Activated naive CD8-positive, alpha-beta T cell treated with anti-CD3 and anti-CD28 coated beads, Interleukin-2, amount 50 U/mL, for 16 hours (primary cell): ENCODE measurements at places on chromosomes 1 and 21.

GRCh38 chr1:200316148-200316803, 93.6 kb downstream of the ZNF281 start:
- DNase-seq, result no peak

GRCh38 chr1:91148641-91149069, 126.8 kb upstream of the ZNF644 start:
- DNase-seq, result no peak

DNA sequence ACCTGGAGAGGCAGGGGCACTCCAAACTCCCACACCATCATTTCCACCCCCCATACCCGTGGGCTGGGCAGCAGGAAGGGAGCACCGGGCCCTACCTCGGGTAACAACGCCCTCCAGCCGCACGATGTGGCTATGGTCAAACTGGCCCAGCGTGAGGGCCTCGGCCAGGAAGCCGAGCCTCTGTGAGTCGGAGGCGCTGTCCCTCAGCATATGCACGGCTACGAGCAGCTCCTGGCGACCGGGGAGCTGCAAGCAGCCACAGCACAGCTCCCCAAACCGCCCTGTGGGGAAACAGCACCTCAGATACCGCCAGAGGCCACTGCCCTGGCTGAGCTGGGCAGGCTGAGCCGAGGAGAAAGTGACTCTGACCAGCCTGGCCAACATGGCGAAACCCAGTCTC, 29.2 kb downstream of the CDCA8 start:
- no peak for DNase-seq

- DNase-seq, result peak; percentile 59
Observed at GRCh38 chr1:12619792-12620487, 1.9 kb upstream of the DHRS3 start.

GRCh38 chr21:21286170-21286798, 288.1 kb downstream of the NCAM2 start:
- DNase-seq, result no peak

DNA sequence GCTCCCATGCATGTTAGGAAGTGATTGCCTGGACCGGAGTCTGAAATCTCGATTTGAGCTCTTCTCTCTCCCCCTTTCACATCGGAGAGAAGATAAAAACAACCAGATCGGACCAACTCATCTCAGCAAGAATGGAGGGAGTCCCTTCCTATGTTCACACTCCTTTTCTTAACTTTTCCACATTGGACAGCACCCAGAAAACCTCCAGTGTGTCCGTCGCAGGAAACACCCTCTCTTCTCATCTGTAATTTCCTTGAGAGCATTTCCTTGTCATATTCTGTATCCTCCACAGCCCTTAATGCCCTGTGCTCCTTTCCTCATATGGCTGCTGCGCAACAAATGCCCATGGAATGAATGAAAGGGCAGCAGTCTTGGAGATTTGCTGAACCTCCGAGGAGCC, 1.5 kb upstream of the TDRD10 start:
- DNase-seq, result no peak

- DNase-seq, result no peak
Observed at GRCh38 chr1:86646256-86646655, 58.1 kb upstream of the SH3GLB1 start.

- DNase-seq, result no peak
Observed at GRCh38 chr1:113983391-113983790, 4.1 kb downstream of the OLFML3 start.

DNA sequence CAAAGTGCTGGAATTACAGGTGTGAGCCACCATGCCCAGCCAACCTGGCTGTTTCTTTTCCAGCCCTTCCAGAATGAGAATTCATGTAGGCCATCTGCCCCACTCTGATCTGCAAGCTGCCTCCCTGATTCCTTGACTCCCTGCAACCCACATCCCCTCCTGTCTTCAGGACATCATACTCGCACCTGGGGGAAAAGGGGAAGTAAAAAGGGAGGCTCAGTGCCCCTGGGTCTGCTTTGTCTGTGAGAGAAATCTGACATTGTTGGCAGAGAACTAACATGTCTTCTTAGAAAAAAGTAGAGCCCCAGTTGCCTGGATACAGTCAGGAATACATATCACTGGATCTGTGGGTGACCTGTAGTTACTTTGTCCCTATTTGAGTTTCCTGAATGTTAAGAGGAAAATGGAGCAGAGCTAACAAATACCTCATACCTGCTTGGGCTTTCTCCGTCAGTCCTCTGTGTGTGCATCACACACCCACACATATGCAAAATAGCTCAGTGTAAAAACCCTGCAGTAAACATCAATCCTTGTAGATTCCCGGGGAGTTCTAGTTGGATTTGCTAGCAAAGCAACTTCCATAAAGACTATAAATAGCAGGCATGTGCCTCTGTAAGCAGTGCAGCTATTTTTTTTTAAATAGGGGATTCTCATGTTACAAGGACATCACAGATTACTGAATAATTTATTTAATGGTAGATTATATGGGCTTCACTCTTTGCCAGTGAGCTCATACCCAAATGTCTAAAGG, 62.9 kb downstream of the TEX35 start:
- no peak for DNase-seq

- DNase-seq, result no peak
Observed at GRCh38 chr1:19776287-19776686, 23.4 kb downstream of the TMCO4 start.

GRCh38 chr1:1081311-1082238, 7.5 kb upstream of the RNF223 start:
- DNase-seq, result no peak

DNA sequence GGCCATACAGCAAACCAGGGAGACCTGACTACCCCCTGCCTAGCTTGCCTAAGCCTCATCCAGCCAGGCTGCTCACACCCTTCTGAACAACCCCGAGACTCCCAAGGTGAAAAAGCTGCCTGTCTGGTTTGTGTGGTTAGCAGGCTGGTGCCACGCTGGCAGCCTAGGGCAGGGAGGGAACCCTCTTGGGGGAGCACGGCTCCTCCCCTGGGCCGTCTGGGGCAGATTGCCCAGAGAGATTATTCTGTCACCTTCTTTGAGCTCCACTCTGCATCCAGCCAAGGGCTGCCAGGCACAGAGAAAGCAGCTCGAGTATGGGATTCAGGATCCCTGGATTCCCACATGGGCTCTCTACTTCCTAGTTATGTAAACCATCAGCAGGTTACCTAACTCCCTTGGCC, 27.5 kb upstream of the TCEA3 start:
- no peak for DNase-seq
